ENCODE measurements at places on chromosomes 3 and 15.
A peak's percentile ranks its signal among the peaks of the same experiment; 100 is the strongest.

DNA sequence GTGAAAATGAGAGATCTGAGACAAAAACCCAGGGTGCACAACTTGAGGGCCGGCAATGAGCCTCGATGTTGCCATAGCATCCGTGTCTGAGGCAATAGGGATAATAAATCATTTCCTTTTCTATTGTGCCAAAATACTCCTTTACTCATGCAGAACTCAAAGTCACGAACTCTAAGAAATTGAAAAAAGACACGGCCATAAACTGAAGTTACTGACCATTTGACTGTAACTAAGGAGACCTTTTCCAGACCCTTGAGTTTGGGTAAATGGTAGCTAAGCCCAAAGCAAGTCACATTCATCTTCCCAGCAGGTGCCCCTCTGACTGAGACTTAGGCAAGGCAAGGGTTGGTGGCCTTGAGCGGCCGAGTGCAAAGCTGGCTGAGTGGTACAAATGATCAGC lies 141.2 kb upstream of the SLCO3A1 start:
- DNase-seq: no peak

- DNase-seq: no peak
These were observed 30.6 kb upstream of the CP start for GRCh38 chr3:149252272-149252671.

GRCh38 chr3:39762537-39763070 lies 46.8 kb upstream of the MYRIP start:
- no peak for DNase-seq

DNA sequence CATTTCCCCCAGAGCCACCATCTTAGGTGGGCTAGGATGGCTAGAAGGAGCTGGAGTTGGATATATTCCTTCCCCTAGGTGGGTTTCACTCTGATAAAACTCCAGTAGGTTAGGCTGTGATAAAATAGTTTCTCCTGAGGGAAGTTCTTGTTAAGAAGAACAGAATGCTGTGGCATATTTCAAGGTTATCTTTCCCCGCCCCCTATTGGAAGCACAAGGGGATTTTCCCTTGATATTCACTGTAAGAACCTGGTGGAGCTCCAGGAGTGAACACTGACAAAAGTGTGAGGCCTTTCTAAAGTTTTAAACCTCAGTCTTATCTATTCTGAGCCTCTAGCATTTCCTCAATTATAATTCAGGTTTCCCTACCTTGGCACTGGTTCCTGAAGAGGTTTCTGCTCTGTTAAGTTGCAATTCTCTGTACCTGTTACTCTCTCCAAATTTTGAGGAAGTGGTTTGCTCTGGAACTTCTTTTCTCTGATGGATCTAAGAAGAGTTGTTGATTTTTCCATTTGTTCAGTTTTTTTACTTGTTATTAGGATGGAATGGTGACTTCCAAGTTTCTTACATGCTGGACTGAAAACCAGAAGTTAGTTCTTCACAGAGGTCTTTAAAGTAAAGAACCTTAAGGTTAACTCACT lies 113.5 kb downstream of the GMPS start:
- no peak for DNase-seq

DNA sequence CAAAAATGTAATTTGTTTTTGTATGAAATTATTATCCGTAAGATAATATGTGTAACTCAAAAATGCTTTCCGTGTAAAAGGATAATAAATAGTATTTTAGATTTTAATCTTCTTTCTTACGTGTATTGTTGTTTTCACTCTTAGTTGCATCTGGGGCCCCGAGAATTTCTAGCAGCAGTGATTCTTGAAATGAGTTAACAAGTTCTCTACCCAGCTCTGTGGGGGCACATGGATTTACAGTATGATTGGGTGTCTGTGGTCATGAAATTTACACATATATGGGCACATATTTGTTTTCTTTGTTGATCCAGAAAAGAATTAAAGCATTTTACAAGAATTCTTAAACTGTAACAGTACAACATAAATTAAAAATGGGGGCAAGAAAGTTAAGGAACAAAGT lies 145.9 kb upstream of the LRRFIP2 start:
- DNase-seq: no peak

- DNase-seq: no peak
These were observed 9.1 kb upstream of the FETUB start for GRCh38 chr3:186630950-186631641.

- no peak for DNase-seq
These were observed 26.4 kb downstream of the STOML1 start for GRCh38 chr15:73965758-73966113.

DNA sequence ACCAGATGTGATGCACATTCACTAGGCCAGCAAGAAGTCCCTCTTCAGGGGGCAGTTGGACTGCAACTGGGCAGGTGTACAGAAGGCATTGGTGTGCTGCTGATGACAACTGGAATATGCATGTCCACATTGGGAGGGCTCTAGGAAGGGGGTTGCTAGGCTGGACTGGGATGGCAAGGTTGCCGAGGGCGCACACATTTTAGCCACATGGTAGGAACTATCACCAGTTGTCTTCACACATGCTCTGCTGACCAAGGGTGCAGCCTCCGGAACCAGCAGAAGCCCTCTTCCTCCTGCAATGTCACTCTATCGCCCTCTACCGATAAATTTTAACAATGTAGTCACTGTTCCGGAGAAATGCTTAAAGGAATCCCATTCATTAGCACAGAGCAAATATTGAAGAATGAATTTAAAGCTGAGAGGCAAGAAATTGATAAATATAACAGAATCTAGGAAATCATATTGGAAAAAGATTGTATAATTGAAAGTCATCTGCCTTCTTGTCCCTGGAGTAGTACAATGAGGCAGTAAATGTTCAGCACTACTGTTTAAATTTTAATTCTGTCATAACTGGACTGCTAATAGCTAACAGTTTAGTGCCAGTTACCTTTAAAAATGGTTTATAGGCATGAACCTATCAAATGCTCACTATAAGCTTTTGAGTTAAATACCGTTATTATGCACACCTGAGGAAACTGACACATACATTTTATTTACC lies 22.6 kb upstream of the LYSMD4 start:
- peak; percentile 44 for DNase-seq

GRCh38 chr3:111810909-111811308 lies 48.2 kb upstream of the PHLDB2 start:
- peak; percentile 6 for DNase-seq

DNA sequence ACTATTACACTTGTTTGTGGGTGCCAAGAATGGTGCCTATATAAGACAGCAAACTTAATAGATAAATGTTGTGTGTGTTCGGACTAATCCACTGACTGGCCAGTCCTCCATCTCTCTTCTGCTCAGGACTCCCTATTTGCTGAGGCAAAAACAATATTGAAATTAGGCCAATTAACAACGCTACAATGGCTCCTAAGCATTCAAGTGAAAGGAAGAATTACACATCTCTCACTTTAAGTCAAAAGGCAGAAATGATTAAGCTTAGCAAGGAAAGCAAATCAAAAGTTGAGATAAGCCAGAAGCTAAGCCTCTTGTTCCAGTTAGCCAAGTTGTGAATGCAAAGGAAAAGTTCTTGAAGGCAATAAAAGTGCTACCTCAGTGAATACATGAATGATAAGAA lies 126.9 kb downstream of the CCNL1 start:
- no peak for DNase-seq

DNA sequence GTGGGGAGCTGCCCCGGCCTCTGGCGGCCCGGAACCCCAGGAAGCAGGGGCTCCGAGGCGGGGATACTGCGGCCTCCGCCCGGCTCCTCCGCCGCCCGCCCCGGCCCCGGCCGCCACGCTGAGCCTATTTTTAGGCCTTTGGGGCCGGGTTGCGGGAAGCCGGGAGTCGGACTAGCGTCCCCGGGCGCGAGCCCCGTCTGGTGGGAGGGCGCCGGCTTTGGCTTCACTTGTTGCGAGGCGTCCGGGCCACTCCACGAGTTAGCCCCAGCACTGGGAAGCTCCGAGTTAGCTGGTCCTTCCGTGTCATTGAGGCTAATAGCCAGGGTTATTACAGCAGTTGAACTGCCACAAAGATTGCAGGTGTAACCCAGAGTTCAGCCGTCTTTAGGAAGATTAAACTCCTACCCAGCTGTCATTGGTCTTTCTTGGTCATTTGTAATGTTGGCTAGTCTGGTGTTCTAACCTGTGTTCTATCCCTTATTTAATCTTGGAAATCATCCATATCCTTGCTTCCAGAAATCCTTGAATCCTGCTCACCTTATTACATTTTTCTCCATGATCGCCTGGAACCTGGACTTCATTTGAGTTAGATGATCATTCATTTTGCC lies 791 bp downstream of the GYG1 start:
- DNase-seq: no peak

All from H54 (cell line).